ENCODE measurements at places on chromosomes 12 and 14.

GRCh38 chr14:76984787-76985375 lies 43.6 kb downstream of the IRF2BPL start:
- DNase-seq = no peak

DNA sequence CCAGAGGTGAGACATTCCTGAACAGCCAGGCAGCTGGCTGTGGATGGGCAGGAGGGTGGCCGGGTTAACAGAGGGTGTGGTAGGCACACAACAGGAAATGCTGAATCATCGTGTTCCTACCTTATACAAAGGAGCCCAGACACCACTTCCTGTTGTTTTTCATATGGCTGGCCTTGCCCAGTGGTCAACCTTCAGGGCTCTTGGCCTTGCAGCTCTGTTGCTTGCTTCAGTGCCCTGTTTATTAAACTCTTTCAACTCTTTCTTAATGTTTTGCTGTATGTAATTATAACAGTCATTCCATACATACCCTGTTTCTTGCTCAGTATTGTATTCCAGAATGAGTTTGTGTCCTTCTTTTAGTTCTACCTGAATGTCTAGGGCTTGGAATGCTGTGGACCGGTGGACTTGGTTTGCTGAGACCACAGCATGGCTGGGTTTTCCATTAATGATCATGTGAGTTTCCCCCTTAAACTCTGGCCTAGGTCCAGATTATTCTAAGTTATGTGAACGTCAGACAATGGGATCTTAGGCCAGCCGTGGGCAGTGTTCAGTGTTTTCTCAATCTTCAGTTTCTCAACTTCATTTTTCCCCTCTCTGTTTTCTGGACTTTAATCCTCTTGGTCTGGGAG lies 11.9 kb downstream of the CFAP54 start:
- DNase-seq = no peak

- no peak for DNase-seq
Measured at GRCh38 chr12:112869778-112870177, 37.0 kb upstream of the OAS1 start.

GRCh38 chr14:102891111-102891510 lies 31.4 kb upstream of the AMN start:
- DNase-seq = no peak

GRCh38 chr12:118742431-118742830 lies 238.9 kb upstream of the SRRM4 start:
- DNase-seq = no peak

- DNase-seq = no peak
Measured at GRCh38 chr14:41950428-41951151, 343.9 kb downstream of the LRFN5 start.

DNA sequence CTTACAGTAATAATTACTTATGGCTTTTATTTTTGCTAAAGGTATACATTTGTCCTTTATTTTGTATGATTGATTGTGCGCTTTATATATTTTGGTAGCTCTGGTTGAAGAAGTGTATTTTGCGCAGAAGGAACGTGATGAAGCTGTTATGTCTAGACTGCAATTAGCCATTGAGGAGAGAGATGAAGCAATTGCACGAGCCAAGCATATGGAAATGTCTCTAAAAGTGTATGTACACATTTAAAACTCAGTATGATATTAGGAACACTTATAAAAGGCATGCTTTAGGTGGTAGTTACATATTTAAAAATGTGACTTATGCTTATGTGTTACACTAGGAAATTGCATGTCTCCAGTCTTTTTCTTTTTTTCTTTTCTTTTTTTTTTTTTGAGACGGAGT lies 87.5 kb downstream of the MIPOL1 start:
- DNase-seq = no peak

GRCh38 chr12:82040987-82041743 lies 282.0 kb upstream of the PPFIA2 start:
- DNase-seq = no peak

DNA sequence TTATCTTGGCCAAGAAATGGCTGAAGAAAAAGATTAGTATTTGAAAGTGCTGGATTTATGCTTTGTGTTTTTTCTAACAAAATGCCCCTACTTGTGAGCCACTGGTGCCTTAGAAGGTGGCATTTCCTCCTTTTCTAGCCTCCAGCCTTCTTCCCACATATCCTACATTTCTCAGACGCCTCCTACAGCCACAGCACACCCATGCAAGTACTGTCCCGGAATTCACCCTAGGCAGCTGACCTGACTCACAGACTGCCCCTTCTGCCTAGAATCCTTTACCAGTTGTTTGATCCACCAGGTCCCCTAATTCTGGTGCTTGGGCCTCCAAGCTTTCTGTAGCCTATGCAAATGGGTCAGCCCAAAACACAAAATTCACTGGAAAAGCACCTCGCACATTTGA lies 166.0 kb downstream of the FOXN3 start:
- no peak for DNase-seq

- no peak for DNase-seq
Measured at GRCh38 chr12:55253281-55253680, 8.9 kb downstream of the OR6C74 start.

DNA sequence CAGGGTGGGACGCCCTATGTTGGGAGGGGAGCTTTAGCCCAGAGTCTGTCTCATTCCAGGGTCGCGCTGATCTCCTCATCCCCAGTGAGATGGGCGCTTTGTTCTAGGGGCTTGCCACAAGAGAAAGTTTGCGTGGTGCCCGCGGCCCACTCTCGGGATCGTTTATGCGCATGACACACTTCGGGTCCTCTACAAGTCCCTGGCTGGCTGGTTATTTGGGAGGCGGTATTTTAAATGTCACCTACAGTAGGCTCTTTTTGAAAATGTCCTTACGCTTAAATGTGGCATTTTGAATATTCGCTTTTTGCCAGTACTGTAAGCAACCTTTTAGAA lies 541 bp downstream of the GOLT1B start:
- DNase-seq = peak; percentile 25

DNA sequence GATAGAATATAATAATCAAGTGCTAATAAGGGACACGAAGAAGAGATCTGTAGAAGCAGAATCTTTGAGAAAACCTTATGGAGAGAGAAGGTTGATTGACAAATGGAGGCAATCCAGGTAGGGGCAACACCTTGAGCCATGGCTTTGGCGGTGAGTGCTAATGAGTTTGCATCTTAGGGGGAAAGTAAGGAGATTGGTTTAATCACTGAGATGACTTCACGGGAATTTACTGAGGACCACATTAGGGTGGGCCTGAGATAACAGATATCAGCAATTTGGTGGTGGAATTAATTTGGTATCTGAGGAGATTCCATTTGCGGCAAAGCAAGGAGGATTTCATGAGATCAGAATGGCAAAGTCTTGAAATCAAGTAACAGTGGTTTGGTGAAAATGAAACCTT lies 1.8 kb upstream of the LARP4 start:
- no peak for DNase-seq

DNA sequence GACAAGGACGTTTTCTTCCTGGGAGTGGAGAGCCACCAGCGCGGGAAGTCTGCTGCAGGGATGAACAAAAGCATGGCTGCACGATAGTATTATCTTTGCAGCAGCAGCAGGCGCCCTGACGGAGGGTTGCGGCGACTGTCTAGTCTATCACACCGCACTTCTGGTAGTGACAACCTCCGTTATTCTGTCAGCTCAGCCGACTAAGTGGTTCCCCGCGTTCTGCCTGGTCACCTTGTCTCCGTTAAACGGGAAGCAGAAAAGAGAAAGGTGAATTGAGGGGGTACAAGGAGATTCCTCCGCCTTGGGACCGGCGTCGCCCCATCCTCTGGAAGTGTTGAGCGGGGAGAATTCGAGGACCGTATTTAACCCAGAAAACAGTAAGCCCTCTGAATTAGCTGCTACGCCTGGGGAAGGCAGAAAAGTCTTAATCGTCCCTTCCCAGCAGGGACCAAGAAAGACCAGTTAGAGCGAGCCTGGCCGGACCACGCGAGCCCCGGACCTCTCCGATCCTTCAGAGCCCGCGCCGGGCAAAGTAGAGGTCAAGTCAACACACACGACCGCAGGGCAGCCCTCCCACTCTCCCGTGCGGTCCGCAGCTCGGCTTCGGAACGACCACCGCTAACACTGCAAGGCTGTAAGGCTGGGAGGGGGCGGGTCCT lies 536 bp upstream of the DAAM1 start:
- peak; percentile 11 for DNase-seq

DNA sequence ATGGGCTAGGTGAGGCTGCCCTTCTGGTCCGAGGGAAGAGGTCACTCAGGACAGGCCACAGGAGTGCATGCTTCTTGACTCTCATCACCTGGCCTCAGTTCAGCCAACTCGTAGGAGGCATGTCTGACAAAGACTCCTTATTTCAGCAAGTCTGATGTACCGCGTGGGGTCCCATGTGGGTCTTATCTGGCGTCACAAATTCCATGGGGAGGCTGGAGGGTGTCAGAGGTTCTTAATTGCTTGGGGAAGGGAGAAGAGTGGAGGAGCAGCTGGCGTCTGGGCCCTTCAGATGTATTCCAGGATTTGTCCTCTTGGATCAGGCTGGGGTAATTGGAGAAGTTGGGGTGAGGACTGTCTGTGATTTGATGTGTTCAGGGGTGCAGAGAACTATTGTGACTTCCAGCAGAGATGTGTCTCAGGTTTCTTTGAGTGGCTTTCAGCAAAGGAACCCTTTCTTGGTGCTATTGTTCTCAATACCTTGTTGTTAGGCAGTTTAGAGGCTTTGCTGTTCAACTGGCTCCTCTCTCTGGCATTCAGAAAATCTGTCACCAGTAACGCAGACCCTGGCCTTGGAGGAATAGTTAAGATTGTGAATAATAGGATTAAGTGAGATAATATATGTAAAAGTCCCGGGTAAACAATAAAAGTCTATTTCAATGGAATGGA lies 60.1 kb downstream of the SUSD6 start:
- DNase-seq = no peak

DNA sequence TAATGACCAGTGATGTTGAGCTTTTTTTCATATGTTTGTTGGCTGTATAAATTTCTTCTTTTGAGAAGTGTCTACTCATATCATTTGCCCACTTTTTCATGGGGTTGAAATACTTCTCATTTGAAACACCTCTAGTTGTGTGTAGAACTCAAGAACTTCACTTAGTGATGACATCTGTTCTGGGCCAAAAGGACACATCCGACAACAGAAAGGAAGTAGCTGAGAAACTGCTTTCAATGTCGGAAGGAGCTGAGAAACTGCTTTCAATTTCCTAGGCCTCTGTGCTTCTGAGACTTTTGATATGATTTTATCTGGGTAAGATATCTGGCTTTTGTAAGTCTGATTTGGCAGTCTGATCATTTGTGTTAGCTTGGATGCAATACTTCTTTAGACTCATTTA lies 635.3 kb downstream of the TMTC2 start:
- DNase-seq = no peak

- DNase-seq = no peak
Measured at GRCh38 chr12:76863837-76864236, 15.0 kb downstream of the CSRP2 start.

GRCh38 chr14:31945701-31946100 lies 131.4 kb upstream of the ARHGAP5 start:
- DNase-seq = no peak

DNA sequence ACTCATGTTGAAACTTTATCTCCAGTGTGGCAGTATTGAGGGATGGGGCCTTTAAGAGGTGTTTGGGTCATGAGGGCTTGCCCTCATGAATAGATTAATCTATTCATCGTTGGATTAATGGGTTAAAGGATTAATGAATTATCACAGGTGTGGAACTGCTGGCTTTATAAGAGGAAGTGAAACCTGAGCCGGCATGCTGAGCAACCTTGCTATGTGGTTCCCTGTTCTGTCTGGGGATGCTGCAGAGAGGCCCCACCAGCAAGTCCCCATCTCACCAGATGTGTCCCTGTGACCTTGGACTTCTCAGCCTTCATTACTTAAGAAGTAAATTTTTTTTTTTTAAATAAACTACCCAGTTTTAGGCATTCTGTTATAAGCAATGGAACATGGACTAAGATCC lies 109.6 kb downstream of the DYRK2 start:
- DNase-seq = no peak

DNA sequence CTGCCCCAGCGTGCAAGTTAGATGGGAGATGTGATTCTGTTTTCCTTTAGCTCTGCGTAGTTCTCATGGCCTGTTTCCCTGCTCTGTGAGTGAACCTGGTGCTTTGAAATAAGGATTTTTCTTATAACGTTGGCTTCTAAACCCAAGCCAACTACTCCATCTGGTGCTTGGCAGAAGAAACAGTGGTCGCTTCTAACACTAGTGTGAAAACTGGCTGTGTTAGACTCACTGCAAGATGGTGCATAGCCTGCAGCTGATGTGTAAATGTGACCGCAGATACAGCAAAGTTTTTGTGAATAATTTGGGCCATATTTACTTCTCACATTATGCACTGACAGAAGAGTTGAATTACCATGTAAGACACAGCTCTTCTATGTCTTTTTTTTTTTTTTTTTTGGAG lies 12.2 kb downstream of the GTF2H3 start:
- no peak for DNase-seq

GRCh38 chr12:13980538-13981295 lies 685 bp downstream of the GRIN2B start:
- no peak for DNase-seq

DNA sequence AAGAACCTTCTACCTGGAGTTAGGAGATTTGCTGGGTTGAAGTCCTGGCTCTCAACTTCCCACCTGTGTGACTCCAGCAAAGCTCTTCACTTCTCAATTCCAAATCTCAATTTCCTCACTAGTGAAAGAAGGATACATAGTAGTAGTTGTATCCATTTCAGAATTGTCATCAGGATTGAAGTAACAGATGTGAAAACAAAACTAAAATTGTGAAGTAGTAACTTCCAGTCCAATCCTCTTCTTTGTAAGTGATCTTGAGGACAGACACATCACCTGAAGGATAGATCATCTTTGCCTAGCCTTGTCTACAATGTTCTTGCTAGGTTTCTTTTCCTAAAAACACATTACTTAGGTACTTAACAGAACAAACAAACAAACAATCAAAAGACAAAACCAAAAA lies 1.2 kb upstream of the LRRK2 start:
- no peak for DNase-seq

DNA sequence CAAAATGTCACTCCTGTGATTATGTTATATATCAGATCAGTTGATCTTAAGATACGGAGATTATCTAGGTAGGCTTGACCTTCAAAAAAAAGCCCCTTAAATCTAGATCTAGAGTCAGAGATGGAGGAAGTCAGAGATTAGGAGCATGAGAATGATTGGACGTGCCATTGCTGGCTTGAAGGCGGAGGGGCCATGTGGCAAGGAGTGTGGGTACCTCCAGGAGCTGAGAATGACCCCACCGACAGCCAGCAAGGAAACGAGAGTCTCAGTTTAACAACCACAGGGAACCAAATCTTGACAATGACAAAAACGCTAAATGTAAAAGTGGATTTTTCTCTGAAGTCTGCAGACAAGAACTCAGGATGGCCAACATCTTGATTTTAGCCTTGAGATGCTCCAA lies 32.5 kb upstream of the MANSC4 start:
- no peak for DNase-seq

DNA sequence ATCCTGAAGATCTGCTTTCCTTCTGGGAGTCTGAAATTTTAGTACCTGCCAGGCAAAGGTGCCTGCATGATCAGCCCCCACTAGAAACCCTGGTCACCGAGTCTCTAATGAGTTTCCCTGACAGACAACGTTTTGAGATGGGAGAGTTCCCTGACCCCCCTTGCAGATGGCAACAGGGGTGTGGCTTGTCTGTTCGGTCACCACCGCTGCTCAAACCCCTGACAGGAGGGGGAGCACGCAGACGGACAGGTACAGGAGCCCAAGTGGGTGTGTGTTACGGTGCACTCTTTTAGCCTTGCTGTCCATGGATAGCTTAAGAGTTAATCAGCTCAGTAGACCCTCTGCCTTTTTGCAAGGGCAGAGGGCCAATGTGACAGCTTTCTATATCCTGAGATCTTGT lies 19.3 kb upstream of the CDKN3 start:
- no peak for DNase-seq

GRCh38 chr14:37384870-37385596 lies 187.3 kb downstream of the MIPOL1 start:
- DNase-seq = no peak

- no peak for DNase-seq
Measured at GRCh38 chr14:31926652-31927347, 150.3 kb upstream of the ARHGAP5 start.

Data from stimulated activated CD4-positive, alpha-beta T cell treated with anti-CD3 and anti-CD28 coated beads, Interleukin-2, amount 100 ng/mL, for 48 hours (primary cell).